ENCODE measurements at places on chromosomes 11 and 22.

GRCh38 chr11:116750070-116750718 is 22.6 kb downstream of the BUD13 start:
- no peak for DNase-seq

- DNase-seq = no peak
These were observed 262.3 kb upstream of the MTNR1B start for GRCh38 chr11:92707173-92707619.

DNA sequence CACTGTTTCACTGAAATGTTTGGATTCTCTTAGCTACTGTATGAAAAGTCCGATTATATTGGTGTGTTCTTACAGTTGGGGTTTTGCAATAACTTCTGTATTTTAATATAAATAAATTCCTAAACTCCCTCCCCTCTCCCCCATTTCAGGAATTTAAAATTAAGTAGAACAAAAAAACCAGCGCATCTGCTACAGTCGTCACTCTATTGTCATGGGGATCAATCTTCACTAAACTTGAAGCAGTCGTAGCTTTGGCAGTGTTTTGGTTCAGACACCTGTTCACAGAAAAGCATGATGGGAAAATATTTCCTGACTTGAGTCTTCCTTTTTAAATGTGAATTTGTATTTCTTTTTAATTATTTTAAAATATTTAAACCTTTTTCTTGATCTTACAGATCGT is 9.4 kb downstream of the PIWIL3 start:
- no peak for DNase-seq

- no peak for DNase-seq
These were observed 905.5 kb upstream of the RAG2 start for GRCh38 chr11:37503411-37504059.

DNA sequence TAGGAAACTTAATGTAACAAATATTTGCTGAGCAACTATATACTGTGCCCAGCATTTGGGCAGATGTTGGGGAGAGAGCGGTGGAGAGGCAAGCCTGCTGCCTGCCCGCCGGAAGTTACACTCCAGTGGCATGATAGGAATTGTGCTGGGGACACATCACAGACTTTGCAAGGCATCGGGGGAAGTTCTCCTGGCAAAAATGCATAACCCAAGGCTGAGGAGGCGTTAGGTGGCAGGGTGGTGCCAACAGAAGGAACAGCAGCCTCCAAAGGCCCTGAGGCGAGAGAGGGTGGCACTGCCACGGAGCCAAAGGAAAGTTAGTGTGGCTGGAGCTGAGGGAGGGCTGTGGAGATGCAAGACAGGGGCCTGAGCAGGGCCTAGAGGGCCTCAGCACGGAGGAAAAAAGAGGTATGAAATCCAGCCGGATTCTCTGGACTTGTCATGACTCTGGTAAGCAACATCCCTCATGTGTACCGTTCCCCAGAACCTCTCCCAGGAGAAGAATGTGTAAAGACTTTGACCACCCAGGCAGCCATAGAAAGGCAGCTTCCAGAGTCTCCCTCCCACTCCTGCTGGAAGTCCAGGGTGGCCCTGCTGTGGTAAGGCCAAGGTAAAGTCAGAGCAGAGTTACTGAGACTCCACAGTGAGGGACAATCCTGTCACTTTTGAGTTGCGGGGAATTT is 76.1 kb upstream of the RAB1B start:
- no peak for DNase-seq

GRCh38 chr22:17339095-17339693 is 30.1 kb upstream of the CECR2 start:
- DNase-seq = no peak

GRCh38 chr11:117620659-117621058 is 176.4 kb downstream of the DSCAML1 start:
- DNase-seq = no peak

DNA sequence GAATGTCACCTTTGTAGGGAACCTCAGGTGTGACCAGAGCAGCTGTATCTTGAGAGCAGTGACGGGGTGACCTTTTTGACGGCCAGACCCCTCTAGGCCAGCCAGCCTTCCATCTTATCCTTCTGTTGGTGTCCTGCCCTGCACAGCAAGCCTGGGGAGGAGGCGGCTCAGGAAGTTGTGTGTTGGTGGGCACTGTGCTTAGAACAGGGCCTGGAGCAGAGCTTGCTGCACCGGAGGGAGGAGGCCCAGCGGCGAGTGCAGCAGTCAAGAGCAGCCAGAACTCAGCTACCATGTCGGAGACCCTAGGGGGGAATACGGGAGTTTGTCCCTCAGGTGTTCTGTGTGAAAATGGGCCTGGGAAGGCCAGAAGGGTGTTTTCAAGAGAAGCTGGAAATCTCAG is 129.4 kb downstream of the OSBP2 start:
- DNase-seq = no peak

DNA sequence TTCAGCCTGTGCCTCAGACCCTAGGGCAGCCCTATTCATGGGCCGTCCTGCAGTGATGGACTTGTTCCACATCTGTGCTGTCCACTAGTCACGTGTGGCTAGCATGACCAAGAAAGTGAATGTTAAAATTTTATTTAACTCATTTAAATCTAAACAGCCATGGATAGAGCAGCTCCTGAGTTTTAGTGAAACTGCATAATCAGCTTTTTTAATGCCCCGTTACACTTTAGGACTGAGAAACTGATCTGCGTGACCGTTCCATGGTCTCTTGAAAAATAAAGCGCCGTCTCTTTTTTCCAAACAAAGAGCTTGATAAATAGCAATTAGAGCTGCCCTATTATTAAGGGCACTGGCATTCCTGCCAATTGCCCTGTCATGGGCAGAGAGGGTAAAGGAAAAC is 76.5 kb upstream of the SNX19 start:
- no peak for DNase-seq

GRCh38 chr11:74024261-74025029 is 15.6 kb upstream of the UCP3 start:
- peak; percentile 45 for DNase-seq

DNA sequence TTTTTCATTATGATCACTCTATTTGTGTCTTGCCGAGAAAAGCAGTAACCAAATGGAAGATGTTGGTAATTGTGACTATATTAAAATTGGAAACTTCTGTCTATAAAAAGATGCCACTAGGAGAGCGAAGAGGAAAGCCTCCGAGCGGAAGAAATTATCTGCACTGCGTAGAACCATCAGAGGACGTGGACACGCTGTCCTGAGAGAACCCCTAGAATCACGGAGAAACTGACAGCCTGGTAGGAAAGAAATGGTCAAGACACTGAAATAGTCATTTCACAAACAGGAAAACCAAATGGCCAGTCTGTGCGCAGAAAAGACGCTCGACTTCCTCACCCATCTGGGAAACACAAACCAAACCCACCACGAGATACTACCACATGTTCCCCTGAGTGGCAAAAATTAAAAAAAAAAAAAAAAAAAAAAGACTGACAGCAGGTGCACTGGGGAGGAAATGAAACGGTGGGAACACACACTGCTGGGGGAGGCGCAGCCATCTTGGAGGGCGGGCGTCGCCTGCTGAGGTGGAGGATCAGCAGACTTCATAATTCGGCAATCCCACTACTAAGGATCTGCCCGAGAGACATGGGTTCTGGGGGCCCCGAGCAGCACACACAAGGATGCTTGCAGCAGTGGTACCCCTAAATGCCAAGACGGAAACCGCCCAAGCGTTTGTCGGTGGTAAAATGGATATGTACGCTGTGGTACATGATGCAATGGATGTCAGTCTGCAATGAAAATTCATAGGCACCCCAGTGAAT is 21.3 kb downstream of the IFITM10 start:
- no peak for DNase-seq

GRCh38 chr11:69637941-69638871 is 2.8 kb upstream of the CCND1 start:
- no peak for DNase-seq

DNA sequence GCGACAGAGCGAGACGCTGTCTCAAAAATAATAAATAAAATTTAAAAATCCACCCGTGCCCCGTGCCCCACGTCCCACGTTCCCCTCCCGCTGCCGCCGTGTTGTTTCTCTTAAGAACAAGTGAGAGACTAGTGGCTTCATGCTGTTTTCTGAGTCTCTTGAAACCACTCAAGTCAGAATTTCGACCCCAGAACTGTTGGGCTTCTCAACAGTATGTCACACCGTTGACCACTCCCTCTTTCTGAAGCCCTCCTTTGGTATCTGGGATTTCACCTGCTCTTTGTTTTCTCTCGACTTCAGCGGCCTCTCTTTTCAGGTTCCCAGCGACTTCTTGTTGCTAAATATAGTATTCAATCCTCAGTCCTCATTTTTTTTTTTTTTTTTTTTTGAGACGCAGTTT is 974 bp downstream of the PPIL2 start:
- no peak for DNase-seq

GRCh38 chr11:130817330-130817944 is 98.8 kb downstream of the SNX19 start:
- no peak for DNase-seq

- no peak for DNase-seq
These were observed 18.6 kb upstream of the APLNR start for GRCh38 chr11:57255618-57256017.

GRCh38 chr11:60502221-60502775 is 9.7 kb downstream of the MS4A12 start:
- no peak for DNase-seq

DNA sequence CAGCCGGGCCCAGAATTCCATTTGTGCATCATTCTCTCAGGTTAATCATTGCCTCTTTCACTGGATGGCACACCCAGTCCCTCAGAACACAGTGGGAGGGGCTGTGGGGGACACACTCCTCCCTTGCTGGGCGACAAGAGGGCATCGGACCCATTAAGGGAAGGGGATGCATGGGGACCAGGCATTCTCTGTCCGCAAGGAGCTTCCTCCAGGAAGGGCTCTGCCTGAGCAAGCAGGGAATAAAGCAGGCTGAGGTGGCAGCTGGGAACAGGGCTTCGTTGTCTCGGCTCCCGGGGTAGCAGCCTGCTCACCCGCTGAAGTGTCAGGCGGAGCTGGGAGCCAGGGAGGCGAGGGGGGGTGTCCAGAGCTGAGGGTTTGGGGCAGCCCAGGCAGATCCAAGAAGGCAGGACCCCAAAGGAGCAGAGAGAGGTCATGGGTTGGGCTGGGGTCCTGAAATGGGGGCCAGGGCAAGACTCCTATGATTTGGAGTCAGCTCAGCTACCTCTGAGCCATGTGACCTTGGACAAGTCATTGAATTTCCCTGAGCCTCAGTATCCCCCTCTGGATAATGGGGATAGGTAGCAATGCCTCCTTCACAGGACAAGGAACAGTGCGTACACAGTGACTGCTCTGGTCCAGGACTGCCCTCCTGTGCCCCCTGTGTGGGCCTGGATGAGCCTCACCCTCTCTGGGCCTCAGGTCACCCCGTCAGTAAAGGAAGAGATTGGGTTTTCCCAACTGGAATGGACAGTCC is 1.4 kb downstream of the GAL3ST1 start:
- no peak for DNase-seq

DNA sequence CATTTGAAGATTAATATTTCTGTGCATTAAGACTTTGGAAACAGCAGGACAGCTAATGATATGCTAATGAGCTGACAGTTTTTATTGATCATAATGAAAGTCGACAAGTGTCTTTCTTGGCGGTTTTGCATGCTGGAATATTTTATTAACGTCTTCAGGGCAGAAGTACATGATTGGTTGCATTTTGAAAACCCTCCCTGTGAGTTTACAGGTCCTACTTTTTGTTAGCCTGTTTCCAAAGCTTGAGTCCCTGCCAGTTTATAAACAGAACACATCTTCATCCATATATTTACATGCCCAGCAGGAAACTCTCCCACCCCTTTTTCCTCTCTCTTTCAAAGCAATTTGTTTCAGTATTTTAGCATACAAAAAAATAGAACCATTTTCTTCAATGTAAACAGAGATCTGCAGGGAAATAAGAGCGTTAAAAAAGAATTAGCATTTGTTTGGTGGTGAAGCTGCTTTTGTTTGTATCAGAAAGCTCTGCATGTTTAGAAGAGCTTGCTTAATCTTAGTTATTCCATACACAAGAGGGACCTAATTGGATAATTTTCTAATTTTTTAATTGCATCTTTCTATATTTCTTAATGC is 243.6 kb downstream of the NELL1 start:
- no peak for DNase-seq

GRCh38 chr11:74839446-74839845 is 90.8 kb downstream of the RNF169 start:
- no peak for DNase-seq

DNA sequence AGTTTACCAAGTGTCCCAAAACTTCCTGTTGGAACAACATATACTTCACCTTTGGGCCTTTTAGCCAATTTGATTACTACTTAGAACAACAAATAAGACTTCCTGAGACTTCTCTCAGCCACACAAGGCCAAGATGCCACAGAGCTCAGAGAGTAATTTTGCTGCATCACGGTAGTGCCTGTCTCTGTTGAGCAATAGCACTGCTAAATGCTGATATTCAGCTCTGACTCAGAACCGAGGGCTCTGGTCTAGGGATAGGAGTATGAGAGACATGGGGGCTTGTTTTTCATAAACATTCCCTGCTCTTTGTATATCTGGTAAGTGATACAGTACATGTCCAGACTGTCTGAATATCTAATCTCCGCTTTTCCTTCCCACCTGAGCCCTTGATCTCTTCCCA is 260.4 kb upstream of the ARHGAP20 start:
- no peak for DNase-seq

- no peak for DNase-seq
These were observed 405.3 kb upstream of the LUZP2 start for GRCh38 chr11:24091594-24091993.

GRCh38 chr22:20089977-20090729 is 10.1 kb downstream of the DGCR8 start:
- DNase-seq = no peak

GRCh38 chr11:29750392-29750791 is 266.4 kb downstream of the KCNA4 start:
- no peak for DNase-seq

DNA sequence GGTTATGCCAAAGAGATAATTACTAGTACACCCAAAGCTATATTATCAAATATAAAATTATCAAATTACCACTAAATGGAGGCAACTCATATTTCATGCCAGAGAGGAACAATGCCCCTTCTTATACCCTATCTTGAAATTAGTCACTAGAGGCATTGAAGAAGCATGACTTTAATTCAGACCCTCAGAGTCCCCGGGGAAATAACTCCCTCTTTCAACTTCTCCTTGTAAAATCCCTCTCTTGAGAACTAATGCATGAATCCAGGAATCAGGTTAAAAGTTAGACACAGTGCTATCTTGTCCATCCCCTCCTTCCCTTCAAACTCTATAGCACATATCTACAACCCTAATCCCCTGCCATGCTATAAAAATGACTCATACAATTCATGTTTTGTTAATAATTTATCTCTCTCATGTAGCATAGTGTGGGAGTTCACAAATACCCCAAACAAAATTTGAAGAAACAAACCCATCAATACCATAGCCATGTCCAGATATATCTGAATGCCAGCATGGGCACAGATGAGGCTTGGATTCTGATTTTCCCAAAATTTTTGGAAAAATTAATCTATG is 665.4 kb downstream of the KCNA4 start:
- DNase-seq = no peak

- DNase-seq = no peak
These were observed 416.4 kb downstream of the BRD1 start for GRCh38 chr22:49411236-49411635.

- DNase-seq = no peak
These were observed 123.9 kb upstream of the NARS2 start for GRCh38 chr11:78698612-78699011.

All from activated T-cell treated with anti-CD3 and anti-CD28 coated beads, Interleukin-2, amount 50 U/mL, for 24 hours (primary cell).